ENCODE measurements at places on chromosomes 16 and 17.
A peak's percentile ranks its signal among the peaks of the same experiment; 100 is the strongest.

GRCh38 chr16:6827267-6827666 lies 505.4 kb upstream of the RBFOX1 start:
- no peak for DNase-seq

DNA sequence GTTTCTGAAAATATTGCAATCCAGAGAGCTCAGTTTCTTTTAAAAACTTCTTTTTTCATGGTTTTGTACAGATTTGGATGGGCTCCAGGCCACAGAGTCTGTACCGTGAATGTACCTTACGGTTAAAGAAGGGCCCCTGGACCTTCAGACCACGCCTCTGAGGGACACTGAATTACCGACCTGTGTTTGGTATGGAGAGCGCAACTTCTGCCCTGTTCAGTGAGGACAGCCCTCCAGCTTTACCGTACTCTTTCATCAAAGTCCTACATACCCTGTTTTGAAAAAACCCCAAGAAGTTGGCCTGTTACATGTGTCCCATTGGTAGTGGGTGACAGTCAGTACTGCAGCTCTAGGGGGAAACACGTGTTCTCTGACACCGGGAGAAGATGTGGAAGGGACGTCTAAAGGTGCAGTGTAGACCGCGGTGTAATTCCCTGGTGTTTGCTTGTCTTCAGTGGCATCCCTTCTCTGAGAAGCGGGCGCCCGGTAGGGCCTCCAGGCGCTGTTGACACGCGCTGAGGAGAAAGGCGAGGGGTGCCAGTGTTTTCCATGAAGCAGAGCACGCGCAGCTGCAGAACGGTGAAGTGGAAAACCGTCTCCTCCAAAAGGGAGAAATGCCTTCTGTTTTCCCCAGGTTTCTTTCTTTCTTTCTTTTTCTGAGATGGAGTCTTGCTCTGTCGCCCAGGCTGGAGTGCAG lies 6.2 kb downstream of the PGS1 start:
- DNase-seq, result no peak

- DNase-seq, result peak; percentile 55
Measured at GRCh38 chr16:50153596-50154419, 702 bp downstream of the TENT4B start.

- no peak for DNase-seq
Measured at GRCh38 chr16:86664522-86665318, 86.4 kb downstream of the FOXL1 start.

DNA sequence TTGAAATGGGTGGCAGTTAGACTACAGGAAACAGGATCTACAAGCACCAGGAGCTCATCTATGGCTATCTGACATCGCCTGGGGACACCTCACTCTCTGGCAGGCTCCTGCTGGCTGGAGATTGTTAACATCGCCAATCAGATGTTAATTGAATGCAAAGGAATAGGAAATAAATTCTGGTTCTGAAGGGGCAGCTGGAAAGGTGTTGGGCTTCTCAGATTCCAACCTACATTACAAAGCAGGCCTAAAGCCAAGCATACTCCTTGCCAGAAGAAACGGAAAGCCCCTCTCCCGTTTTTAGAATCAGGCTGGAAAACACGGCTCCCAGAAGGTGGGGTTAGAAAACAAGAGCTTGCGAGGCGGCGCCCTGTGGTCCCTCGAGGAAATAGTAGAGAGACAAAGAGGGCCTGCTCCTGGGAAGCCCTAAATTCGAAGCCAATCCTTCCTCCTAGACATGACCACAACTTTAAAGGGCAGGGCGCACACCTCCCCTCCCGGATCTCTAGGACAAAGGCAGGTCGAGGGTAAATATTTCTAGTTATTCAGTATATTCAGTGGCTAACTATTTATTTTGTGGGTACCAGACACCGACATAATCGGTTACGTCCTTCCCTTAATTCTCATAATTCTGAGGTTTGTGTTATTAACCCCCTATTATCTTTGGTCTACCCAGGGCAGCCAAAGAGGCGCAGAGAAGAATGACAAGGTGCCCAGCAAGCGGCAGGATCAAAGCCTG lies 763 bp upstream of the TOM1L1 start:
- DNase-seq, result no peak

GRCh38 chr17:11598274-11599221 lies at the start of gene DNAH9:
DNAH9 (plus strand) TSS chr17:11598470; CDS start chr17:11598499, 29 bp downstream.
- no peak for DNase-seq

- DNase-seq, result no peak
Measured at GRCh38 chr16:14164916-14165662, 94.0 kb downstream of the MRTFB start.

DNA sequence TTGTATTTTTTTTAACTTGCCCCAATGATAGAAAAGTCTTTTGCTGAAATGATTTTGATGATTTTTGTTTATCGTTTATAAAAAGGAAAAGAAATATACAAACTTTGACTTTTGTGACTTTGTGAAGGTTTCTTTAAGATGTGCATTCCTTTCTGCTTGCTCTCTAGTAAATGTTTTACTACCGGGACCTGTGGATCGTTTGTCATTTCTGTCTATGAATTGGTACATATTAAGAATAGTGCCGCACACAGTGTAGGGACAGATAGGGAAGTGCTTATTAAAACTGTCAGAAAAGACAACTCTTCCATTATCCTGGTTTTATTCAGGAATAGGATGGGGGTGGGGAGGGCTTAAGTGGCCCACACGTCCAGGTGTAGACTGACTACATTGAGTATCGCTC lies 8.1 kb upstream of the PSMC5 start:
- DNase-seq, result no peak

GRCh38 chr16:84234321-84235241 lies 5.2 kb downstream of the KCNG4 start:
- no peak for DNase-seq

DNA sequence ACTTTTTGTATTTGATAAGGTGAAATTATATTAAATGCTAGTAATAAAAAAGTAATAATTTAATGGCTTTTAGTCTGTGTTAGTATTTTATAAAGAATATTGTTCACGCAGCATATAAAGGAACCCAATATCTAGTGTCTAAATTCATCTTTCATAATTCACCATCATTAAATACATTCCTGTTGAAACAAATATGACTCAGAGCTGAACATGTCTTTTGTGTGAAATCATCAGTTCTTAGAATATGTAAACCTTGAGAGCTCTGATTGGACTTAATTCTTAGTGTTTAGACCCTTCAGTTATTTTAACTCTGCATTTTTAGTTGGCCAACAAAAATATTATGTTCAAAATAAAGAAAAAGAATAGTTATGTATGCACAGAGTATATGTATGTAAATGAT lies 71.8 kb downstream of the ABHD15 start:
- DNase-seq, result no peak

DNA sequence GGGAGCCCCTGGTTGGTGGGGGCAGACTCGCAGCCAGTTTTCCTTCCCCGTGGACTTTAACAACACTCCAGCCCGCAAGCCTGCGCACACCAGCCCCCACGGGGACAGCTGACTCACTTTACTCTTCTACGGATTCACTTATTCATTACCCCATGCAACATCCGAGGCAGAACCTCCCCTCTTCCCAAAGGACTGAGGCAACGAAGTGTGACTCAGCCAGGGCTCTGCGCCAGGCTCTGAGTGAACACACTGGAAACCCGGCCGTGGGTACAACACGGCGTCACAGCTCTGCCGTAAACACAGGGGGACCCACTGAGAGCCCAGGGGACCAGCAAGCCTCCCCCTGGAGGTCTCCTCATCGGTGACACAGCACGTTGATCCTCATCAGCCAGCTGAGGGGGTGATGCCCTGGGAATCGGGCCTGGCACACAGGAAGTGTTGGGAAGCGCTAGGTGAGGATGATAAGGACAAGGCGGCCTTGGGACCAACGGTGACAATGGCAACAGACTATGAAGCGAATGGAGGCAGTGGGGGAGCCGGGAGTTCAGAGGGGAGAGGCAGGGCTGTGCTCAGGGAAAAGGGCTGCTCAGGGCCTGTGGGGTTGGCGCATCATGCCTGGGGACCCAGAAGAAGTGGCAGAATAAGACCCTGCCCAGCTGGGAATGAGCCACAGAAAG lies 14.6 kb downstream of the COTL1 start:
- DNase-seq, result no peak

- DNase-seq, result no peak
Measured at GRCh38 chr17:59428916-59429485, 97.5 kb downstream of the YPEL2 start.

- DNase-seq, result no peak
Measured at GRCh38 chr16:54412037-54412436, 125.5 kb upstream of the IRX3 start.

DNA sequence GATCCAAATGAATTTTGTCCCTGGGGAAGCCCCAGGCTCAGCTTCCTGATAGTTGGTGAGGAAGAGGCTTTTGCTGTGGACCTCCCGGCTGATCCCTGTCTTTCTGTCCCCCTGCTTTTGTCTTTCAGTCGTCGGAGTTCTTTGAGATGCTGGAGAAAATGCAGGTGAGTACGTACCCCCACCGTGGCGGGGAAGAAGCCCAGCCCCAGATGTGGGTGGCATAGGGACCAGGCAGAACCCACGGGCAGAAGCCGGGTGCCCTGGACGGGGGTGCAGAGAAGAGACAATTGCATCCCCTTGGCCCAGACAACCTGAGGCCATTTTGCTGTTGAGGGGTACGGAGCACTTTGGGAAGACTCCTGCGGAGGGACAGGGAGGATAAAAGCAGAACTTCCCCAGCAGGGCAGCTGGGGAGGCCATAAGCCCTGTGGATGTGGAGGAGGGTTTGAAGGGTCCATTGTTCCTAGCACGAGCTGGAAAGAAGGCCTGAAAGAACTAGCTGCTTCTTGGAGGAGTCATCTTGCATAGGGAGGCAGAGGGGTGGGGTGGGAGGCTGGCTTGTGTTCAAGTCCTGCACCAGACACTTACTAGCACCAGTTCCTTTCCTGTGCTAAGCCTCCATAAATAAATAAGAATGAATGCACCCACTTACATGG lies 105.6 kb downstream of the OR1D5 start:
- DNase-seq, result no peak

DNA sequence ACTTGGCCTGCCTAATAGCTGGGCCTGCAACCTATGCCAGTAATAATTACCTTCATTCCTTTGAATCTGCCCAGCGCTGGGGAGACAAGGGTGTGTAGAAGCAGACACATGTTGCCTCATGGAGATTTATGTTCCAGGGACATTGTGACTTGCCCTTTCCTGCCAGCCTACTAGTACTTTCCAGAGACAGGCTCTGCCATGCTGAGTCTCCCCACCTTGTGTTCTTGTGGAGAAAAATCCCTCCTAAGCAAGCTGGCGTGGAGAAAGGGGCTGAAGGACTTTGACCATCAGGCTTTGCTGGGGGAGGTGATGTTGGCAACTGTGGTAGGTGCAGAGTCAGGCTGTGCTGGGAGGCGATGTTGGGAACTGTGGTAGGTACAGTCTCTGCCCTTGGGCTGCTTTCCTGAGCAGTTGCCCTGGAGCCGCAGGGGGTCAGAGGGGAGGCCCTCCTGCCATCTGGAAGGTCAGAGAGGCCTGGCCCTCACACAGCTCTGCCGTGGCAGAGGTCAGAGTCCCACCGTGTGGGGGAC lies 4.0 kb downstream of the KSR1 start:
- DNase-seq, result no peak

DNA sequence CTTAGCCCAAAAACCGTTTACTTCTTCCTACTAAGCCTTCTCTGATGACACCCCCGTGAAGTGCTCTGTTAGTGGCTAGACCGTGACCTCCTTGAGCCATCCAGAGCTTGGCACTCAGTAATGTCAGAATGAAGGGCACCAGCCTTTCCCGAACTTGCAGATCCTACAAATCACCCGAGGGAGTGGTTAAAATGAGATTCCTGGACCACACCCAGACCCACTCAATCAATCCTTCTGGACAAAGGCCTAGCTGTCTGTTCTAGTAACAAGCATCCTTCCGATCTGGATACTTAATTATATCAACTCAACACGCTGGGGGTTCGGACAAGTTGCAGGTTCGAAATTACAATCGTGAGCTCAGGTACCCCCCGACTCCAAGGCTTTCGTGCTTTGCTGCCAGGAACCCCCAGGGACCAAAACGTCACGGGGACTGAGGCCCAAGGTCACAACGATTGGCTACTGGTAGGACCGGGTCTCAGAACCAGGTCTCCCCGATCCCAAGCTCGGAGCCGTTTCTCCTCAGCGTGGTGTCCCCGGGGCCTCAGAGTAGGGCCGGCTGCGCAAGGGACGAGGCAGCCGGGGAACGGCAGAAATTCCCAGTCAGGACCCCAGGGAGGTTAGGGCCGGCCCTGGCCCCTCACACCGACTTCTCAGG lies 527 bp downstream of the CIAPIN1 start:
- DNase-seq, result no peak

DNA sequence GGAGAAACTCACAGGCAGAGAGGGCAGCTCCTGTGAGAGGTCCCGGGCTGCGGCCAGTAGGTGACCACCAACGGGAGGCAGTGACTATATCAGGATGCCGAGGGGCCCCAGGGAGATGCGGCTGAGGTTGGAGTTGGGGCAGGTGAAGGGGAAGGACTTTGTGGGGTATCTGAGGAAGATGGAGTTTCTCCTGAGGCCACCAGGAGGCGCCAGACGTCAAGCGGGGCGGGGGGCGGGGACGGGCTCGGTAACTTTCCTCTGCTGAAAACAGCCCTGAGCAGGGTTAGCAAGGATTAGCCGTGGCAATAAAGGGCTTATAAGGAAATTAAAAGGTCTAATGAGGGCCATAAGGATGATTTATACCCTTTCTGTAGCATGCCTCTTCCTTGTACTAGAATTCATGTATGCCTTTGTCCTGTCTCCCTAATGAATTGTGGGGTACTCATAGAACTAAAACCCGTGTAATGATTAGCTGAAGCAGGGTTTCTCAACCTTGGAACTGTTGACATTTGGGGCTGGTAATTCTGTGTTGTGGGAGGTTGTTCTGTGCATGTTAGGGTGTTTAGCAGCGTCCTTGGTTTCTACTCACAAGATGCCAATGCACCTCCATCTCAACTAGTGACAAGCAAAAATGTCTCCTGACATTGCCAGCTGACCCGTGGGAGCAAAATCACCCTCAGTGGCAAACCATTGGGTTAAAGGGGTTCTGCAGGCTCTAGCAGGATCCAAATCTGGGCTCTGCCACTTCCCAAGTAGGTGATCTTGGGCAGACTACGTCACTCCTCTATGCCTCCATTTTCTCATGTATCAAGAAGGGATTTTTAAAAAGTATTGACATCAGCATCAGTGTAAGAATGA lies 74.8 kb upstream of the GRIN2A start:
- DNase-seq, result peak; percentile 44

Measured in activated naive CD4-positive, alpha-beta T cell (primary cell).